ENCODE measurements at places on chromosomes 2 and 18. TPM values are rescaled to one million over a fixed set of nuclear protein-coding genes. Genes with fewer than 3 reads are reported as not detected.

GRCh38 chr2:203077451-203077850, 62.8 kb downstream of the NBEAL1 start:
- DNase-seq: no peak

GRCh38 chr2:218423584-218423983, 4.7 kb downstream of the VIL1 start:
- DNase-seq: no peak

DNA sequence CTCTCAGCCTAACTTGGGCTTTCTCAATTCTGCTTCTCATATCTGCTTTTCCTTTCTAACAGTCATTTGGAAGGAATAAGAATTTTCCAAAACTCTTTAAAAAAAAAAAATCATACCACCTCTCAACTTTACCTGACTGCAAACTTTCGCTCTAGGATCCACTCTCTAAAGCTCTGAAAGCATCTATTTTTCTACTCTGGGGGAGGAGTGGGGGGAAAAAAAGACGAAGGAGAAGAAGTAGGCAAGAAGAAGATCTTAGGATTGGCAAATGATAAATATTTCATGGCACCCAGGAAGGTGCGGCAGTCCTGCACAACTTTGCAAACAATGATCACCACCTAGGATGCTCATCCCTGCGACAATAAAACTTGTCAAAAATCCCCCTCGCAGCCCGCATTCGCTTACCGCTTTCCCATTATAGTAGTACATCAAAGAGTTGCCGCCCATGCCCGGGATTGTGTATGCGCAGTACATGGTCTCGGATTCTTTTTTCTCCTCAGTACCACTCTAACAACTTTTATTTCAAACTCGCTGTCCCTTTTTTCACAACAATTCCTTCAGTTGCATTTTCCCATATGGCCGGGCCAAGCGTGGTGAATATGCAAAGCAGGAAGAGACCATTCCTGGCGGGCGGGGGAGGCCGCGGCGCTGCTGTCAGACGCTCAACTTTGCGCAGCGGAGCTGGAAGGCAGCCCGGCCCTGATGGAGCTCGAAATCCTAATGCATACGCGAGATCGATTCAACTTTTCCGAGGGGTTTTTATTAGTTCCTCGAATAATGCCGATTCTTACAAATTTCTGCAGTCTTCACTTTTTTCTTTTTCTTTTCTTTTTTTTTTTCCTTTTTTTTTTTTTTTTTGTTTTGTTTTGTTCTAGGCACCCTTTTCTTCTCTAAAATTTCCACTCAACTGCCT, 266.5 kb downstream of the TCF4 start:
- DNase-seq: peak; percentile 86

DNA sequence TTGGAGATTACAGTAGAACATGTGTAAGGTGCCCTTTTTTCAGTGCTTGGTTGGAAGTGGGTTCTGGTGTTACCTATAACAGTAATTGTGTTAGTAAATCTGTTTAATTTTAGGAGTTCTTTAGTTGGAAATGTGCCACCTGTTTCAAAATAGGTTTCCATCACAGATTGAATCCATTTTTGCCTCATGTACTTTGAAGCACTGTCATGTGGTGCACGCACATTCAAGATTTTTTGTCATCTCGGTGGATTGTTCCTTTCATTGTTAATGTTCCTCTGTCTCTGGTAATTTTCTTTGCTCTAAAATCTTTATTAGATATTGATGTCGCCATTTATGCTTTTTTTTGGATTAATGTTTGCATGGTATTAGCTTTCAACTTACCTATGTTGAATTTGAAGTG, 1.3 kb downstream of the ATP9B start:
- DNase-seq: no peak

- DNase-seq: no peak
These were observed 66.0 kb upstream of the ST3GAL5 start for GRCh38 chr2:85954590-85955458.

GRCh38 chr2:1055014-1055595, 104.5 kb downstream of the SNTG2 start:
- no peak for DNase-seq

DNA sequence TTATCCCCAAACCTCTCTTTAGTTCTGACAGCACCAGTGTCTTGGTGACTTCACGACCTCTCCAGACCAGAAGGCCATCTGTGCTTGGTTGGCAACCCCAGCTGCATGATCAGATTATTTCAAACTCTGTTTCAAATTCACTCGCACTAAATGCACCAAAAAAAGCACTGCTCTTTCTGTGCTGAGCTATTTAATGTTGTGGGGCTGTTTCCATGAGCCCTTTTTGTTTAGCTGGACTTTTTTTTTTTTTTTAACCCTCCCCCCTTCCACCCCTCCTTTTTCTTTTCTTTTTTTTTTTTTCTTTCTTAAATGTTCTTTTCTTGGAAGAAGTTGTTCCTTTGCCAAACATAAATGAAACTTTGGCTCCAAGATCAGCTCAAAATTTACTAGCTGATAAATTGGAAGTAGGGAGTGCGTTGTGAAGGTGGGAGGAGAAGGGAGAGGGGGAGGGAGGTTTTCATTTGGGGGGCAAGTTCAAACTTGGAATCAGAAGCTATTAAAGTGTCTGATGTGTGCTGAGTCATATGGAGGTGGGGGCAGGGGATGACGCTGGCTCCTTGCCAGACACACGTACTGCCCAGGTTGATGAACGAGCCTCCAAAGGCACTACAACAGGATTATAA, 543.0 kb upstream of the TNP1 start:
- DNase-seq: peak; percentile 59

GRCh38 chr2:126834006-126834659, 64.6 kb upstream of the TEX51 start:
- DNase-seq: no peak

DNA sequence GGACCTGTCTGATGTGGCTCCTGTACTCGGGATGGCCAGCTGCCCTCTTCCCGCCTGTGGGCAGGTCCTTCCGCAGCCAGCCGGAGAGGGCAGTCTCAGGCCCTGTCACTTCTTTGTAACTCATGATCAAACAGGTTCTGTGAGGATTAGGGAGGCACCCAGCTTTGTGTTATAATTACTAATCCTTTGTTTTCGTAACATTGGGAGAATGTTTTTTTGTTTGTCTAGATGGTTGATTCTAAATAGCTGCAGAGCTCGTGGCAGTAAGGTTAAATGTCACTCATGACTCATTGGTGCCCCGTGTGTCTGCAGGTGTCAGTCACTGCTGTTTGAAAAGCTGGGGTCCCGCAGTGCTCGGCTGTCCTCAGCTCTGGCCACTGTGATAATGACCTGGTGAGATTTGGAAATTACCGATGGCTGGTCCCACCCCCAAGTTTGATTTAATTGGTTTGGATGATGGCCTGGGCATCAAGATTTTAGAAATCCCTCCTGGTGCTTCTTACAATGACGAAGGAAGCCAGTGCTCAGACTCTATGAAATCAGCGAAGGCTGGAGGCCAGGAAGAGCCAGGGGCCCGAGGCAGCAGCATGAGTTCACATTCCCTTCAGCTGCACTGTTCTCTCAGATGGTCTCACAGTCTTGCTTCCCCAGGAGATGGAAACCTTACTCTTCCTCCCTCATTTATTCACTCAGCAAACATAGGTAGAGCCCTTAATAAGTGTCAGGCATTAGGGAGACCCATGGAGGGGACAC, 172.8 kb downstream of the VAPA start:
- DNase-seq: no peak

GRCh38 chr2:9966491-9967022, 15.1 kb downstream of the GRHL1 start:
- no peak for DNase-seq

GRCh38 chr18:26479681-26480079, 68.7 kb downstream of the KCTD1 start:
- DNase-seq: no peak

GRCh38 chr2:144507441-144508171, 12.3 kb downstream of the ZEB2 start:
- DNase-seq: no peak

DNA sequence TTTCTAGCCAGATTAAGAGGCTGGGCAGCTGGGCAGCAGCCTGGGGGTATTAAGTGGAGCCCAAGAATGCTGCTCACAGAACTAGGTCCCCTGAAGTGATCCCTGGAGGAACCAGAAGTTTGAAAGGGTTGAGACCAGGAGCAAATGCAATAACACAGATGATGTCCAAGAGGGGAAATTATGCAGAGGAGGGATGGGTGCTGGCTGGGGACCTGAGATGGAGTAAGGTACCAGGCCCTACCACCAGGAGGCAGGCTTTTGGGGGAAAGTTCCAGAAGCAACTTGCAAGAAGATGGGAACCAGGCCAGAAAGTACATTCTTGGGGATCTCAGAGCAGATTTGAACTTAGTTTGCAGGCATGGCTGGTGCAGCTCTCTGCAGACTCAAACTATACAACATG, 175.1 kb downstream of the NCK2 start:
- DNase-seq: peak; percentile 38

- DNase-seq: no peak
These were observed 227.8 kb downstream of the TMEM163 start for GRCh38 chr2:134491022-134491421.

GRCh38 chr2:217338306-217338916, 478.5 kb upstream of the TNP1 start:
- DNase-seq: peak; percentile 62

DNA sequence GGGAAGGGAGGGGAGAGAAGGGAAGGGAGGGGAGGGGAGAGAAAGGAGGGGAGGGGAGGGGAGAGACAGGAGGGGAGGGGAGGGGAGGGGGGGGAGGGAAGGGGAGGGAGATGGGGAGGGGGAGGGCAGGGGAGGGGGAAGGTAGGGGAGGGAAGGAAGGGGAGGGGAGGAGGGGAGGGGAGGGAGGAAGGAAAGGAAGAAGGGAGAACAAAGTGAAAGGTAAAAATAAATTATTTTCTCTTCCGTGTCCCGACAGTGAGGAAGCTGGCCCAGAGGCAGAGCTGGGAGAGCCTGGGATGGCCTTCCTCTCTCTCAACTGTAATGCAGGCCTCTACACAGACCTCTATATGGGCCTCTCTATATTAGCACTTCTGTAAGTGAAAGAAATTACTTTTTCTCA, 53.2 kb downstream of the CD226 start:
- DNase-seq: no peak

GRCh38 chr2:224982910-224983711, 59.2 kb downstream of the DOCK10 start:
- DNase-seq: peak; percentile 36

GRCh38 chr2:25618676-25619075, 54.7 kb downstream of the DTNB start:
- DNase-seq: peak; percentile 9

- DNase-seq: no peak
These were observed 91.9 kb upstream of the RASGRP3 start for GRCh38 chr2:33384599-33384961.

- DNase-seq: no peak
These were observed 73.6 kb downstream of the SPHKAP start for GRCh38 chr2:228107846-228108245.

GRCh38 chr2:71679491-71679890, 226.1 kb downstream of the DYSF start:
- DNase-seq: no peak

DNA sequence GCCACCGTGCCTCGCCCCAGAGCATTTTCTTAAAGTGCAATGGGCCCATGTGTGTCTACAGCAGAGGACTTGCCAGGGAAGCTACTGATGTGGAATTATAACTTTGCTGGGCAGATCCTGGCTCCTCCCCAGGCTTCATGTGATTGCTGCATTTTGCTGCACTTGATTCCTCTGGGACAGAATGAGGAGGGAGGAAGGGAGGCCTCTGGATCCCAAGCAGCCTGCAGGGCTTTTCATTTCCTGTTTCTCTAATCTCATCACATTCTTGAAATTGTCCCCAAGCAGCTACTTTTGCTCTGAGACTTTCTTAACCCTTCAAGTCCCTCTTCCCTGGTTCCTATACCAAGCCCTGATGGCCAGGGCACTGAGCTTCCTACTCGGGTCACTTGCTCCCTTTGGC, 134.4 kb upstream of the SEC11C start:
- peak; percentile 87 for DNase-seq

DNA sequence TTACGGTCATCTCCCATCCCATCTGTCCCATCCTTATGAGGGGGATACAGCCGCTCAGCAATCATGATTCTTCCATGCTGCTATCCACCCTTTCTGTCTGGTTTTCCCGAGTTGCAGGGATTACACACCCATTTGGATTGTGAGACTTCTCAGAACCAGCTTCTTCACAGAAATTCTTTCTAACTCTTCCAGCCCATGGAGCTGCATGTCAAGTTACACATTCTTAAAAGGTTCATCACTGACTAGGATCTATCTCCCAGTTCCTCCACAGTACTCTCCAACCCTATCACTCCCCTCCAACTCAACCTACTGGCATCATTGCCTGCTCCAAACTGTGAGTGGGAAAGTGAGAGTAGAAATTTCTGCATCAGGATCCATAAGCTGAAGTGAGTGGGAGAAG, 558.2 kb upstream of the TNP1 start:
- no peak for DNase-seq

DNA sequence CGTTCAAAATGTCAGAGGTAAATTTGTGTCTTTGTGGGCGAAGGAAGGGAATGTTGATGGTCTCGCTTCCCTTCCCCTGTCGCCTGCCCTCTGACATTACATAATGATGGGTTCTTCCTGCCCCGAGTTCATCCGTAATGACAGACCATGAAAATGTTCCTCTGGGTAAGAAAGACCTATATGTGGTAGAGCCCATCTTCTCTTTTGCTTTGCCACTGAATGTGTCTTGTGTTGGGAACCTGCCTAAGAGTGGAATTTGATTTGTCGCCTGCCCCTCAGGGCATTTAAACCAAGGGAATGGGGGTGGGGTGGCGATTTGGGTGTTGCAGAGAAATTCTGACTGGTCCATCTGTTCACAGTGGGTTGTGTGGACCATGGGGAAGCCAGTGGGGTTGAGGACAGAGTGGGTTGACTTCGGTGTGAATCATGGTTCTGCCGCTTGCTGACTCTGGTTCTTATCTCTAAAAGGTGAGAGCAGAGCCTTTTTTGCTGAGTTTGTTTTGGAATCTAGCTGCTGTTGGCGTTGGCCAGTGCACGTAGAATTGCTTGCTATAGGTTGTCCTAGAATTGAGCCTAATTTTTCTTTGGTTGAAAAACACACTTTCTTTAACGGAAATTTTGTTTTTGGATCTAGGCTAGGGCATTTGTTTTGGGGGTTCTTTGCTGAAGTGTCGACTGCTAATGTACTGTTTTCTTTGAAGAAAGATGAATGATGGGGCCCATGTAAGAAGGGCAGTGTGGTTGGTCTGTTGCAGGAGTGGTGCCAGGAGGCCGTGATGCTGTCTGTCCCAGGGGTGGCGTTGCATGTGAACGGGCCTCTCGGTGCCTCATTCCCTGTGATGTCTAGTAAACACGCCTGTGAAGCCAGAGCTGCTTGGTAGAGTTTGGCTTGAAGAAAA, 1.3 kb downstream of the INPP4A start:
- no peak for DNase-seq

- DNase-seq: peak; percentile 74
These were observed 31.0 kb downstream of the IL37 start for GRCh38 chr2:112941753-112942653.

LRP2 gene
- 0.10 TPM for total RNA-seq

DNAH7 gene
- total RNA-seq: 0.02 TPM

LRRTM1 gene
- not detected for total RNA-seq

MTCL1 gene
- 11.1 TPM for total RNA-seq

KLHL14 gene
- 0.02 TPM for total RNA-seq

TUBA4B gene
- not detected for total RNA-seq

COL4A3 gene
- not detected for total RNA-seq

REG1A gene
- 0.95 TPM for total RNA-seq

SIX3 gene
- not detected for total RNA-seq
